ENCODE measurements at places on chromosomes 16 and 17.
A peak's percentile ranks its signal among the peaks of the same experiment; 100 is the strongest.

DNA sequence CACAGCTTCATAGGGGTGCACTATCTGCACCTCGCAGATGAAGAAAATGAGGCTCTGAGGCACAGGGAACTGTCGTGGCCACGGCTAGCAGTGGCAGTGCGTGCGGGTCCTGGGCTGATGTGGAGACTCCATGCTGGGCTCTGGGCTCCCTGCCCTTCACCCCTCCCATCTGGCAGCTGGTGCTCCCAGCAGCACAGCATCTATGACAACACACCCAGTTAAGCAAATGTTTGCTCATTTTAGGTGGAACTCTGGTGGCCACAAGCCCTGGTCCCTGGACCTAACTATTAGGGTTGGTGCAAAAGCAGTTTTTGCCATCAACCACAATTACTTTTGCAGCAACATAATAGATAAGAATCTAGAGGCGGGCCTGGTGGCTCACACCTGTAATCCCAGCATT is 30.9 kb downstream of the IFT140 start:
- DNase-seq, result no peak

DNA sequence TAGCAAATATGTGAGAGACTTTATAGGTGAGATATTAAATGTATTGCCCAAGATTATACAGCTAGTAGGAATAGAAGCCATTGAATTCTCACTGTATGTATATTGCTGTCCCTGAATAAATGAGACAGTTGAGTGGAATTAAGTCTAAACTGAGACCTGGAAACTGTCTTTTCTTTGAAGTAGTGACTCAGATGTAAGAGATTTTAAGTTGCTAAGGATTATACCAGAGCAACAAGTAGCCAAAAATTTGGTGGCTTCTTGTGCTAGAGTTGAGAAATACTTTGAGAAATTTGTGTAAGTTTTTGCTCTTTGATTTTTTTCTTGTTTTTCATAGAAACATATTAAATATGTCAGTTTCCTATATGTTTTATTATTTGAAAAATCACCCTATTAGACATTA is 58.7 kb downstream of the TANC2 start:
- DNase-seq, result peak; percentile 20

DNA sequence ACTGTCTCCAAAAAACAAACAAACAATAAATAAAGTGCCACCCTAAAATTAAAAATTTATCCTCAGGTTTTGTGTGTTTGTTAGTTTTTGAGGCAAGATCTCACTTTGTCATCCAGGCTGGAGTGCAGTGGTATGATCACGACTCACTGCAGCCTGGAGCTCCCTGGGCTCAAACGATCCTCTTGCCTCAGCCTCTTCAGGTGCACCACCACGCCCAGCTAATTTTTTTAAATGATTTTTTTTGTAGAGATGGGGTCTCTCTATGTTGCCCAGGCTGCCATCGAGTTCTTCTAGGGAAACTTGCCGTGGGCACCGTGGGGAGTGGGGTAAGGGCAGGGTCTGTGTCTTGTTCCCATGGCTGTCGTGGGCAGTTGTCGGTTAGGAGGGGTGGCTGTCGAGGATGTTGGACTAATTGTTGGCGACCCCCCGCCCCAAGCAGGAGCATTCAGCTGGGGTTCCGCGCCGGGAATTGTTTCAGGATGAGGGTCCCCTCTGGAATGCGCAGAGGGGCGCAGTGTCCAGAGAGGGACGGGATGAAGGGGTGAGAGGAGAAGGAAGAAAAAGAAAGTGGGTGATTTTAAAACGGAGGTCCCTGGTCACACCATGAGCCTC is 1.1 kb upstream of the RNF213 start:
- DNase-seq, result no peak

GRCh38 chr17:14845591-14846281 is 419.4 kb downstream of the PMP22 start:
- no peak for DNase-seq

DNA sequence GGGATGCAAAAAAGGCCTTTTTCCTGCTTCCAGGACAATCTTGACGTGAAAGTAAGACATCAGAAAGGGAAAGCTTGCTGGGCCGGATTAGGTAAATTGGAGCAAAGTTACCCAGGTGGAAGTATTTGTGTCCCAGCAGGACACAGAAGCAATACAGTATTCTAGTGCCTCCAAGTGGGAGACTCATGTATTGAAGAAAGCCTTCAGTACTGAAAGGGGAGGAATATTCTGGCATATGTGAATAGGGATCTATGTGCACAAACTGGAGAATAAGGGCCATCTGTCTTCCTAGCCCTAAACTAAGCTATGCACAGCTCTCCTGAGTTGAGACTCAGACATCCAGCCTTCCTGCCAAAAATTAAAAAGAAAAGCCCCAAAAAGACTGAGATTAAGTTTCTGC is 327.3 kb upstream of the CDH8 start:
- no peak for DNase-seq

DNA sequence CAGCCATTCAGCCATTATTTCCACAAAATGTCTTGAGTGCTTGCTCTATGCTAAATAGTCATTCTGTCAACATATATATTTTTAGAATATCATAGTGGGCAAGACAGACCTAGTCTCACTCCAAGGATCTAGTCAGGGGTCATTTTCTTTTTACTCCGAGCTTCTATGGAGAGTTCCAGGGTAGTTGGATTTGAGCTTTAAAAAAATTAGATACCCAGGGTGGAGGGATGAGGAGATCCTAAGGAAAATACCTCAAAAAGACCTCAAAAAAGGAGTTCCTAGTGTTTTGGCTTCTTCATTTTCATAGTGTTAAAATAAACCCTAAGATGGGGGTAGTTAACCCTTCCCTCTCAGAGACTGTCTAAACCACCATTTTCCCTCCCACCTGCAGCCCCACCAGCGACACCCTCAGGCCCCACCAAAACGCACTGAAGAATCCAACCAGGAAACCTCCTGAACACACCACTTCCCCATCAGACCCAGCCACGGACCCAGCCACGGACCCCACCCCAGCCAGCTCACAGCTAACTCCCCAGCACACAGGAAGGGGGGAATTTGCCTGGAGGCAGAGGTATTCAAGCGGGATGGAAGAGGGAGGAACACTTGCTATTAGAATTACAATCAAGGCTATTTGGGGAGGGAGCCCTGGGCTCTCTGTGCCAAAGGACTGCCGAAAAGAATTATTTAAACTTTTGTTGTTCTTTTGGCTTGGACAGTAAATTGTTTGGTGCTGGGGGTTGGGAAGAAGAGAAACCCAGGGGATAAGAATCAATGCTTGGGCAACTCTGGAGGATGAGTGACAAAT is 2.2 kb downstream of the ETV4 start:
- DNase-seq, result no peak

GRCh38 chr16:29978564-29979270 is 5.0 kb downstream of the TAOK2 start:
- DNase-seq, result no peak

DNA sequence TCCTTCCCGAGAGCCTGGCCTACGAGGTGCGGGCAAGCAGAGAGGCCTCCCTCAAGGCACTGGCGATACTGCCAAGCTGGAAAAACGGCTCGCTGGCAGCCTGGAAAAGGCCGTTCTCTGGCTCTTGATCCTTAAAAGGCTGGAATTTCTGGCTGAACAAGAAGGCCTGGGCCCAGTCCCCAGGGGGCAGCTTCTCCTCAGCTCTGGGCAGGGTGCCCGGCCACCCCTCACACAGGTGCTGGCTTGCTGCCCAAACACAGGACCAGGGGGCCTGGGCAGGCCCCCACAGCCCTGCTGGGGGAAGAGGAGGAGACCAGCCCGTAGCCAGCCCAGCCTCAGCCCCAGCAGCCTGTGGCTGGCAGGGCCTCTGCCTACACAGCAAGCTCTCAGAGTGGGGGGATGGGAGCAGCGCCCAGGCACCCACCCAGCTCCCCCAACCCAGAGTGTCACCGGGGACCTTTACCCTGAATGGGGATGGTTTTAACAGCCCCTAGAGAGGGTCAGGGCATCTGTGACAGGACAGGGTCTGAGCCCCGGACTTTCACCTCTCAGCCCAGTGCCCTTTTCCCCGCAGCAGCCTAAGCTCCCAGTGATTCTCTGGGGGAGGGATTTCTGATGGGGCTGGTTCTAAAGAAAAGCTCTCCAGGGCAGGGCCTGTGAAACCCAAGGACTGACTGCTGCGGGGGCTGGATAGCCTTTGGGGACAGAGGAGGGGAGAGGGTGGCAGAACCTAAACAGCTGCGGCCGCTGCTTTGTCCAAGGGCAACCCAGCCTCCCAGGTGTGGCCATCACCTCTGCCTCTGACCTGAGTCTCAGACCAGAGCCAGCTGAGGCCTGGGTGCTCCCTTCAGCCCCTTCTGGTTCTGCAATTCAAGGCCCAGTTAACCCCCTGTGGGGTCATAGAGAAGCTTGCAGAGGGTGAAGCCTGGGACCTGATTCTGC is 38.6 kb upstream of the TOB1 start:
- no peak for DNase-seq

DNA sequence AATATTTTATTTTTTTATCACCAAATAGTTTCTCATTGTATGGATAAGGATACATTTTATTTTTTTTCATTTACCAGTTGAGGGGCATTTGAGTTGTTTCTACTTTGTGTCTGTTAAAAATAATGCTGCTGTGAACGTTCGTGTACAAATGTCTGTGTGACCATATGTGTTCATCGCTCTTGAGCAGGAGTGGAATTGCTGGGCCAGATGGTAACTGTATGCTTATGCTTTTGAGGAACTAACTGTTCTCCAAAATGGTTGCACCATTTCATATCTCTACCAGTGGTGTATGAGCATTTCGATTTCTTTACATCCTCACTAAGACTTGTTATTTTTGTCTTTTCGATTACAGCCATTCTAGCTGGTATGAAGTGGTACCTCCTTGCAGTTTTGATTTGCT is 212.5 kb upstream of the N4BP1 start:
- no peak for DNase-seq

- no peak for DNase-seq
Measured at GRCh38 chr17:28261219-28261618, 57.8 kb upstream of the TMEM97 start.

DNA sequence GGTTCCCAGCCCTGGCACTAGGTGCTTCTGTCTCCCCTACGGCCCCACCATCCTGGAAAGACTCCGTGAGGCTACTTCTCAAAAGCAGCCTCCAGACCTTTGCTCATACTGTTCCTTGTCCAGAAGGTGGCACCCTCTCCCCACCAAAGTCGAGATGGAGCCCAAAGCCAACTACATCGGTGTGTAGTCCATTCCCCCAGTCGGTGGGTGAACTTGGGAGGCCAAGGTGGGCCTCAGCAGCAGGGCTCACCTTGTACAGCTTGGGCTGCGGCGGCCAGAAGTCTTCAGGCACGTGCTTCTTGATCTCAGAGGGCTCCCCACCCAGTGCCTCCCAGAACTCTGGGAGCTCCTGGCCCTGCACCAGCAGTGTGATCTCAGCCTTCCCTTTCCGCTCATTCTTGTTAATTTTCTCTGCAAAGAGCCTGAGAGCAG is 10.2 kb downstream of the FLII start:
- DNase-seq, result peak; percentile 55

DNA sequence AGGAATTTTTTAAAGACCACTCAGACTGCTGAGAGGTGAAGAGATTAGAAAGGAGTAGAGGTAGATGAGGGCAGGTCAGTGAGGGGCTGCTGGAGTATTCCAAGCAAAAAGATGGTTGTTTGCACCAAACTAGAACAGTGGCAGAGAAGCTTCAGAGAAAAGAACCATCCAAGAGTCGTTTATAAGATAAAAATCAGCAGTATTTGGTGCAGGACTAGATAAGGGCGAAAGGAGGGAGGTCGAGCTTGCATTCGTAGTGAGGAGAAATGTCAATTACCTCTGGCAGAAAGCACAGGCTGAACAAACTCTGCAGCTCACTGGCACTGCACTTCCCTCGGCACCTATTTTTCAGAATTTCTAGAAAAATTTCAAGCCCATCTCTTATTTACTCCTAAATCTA is 9.6 kb downstream of the TEX2 start:
- no peak for DNase-seq

GRCh38 chr17:9880582-9880999 is 24.5 kb downstream of the RCVRN start:
- DNase-seq, result peak; percentile 86

GRCh38 chr17:17859909-17860765 is 23.4 kb upstream of the SREBF1 start:
- DNase-seq, result peak; percentile 14

DNA sequence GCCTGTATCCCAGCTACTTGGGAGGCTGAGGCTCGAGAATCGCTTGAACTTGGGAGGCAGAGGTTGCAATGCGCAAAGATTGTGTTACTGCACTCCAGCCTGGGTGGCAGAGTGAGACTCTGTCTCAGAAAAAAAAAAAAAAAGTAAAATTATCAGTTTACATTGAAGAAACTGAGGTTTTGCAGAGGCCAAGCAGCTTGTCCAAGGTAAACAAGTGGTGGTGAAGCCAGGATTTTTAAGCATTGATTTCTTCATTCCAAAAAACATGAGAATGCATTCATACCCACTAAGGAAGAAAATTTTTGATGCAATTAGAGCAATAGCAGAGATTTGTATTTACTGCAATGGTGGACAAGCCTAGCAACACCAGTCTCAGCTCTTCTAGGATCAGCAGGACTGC is 52.7 kb downstream of the CENPV start:
- DNase-seq, result no peak

DNA sequence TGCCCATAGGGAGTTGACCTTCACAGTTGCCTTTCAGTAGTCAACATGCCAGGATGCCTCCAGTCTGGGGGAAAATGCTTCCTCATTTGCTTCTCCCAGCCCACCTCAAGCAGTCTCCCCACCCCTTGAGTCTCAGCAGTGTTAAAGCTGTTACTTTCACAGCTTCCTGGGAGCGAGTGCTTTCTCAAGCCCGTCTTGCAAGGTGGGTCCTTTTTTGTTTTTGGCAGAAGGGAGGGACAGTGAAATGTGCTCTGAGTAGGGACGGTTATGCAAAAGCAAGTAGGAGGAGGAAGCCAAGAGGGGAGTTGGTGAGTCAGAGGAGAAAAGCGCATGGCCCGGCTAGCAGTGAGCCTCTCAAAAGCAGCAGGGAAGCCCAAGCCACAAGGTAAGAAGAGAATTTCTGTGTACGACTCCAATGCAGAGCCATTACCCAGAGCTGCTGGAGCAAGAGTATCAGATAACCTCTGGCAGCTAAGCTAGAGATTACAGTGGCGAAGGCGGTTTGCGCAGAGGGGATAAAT is at the start of gene CHST4:
Gene CHST4, plus strand, starts transcription at position 316 of the 521 bp plus-strand sequence. CDS start 10,252 bp downstream, outside the sequence.
- peak; percentile 42 for DNase-seq

- DNase-seq, result peak; percentile 63
Measured at GRCh38 chr17:48878920-48879898, 13.4 kb upstream of the ATP5MC1 start.

DNA sequence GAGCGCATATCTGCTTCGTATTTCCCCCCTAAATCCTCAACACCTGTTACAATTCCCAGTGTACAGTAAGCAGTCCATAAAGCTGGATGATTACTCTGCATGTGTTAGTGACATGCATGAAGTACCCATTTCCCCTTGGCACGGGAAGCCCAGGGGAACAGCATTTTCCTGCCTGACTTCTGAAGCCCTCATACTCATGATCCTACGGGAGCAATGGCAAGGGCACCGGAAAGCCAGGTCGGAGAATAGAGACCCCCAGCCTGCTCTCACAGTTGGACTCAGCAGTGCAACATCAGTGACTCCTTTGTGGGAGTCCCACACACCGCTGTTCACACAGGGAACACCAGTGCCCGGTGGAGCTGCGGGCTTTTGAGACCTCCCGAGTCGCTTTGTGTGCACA is 336.9 kb downstream of the CDH13 start:
- no peak for DNase-seq

- DNase-seq, result no peak
Measured at GRCh38 chr17:4642286-4642685, 808 bp upstream of the ALOX15 start.
